Fibroblast of skin of scalp (primary cell): ENCODE measurements at places on chromosomes 6 and 20.

DNA sequence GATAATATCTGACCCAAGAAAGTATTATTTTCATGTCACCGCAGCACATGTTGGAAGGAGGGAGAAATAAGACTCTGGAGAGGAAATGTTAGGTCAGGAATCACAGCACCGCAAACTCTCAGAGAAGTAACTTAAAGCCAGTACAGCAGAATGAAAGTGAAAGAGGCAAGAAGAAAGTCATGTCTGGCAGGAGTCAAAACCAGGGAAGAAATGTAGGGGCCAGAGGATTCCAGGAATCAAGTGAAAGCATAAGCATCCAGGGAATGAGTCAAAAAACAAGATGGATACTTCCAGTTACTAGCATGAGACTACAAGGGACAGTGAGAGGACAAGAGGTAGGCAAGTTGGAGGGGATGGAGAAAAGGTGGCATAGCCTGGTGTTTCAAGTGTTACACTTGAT is 80.4 kb downstream of the AK9 start:
- DNase-seq = no peak

- DNase-seq = no peak
These were observed 9.5 kb downstream of the NPEPL1 start for GRCh38 chr20:58702161-58702510.

- DNase-seq = peak; percentile 78
These were observed 10.6 kb upstream of the FAM8A1 start for GRCh38 chr6:17589406-17590096.

- no peak for DNase-seq
These were observed 87.7 kb downstream of the TFAP2C start for GRCh38 chr20:56716806-56717205.

GRCh38 chr20:61785567-61785816 is 280.2 kb downstream of the TAF4 start:
- no peak for DNase-seq

- no peak for DNase-seq
These were observed 119.4 kb downstream of the AIG1 start for GRCh38 chr6:143179901-143180612.

DNA sequence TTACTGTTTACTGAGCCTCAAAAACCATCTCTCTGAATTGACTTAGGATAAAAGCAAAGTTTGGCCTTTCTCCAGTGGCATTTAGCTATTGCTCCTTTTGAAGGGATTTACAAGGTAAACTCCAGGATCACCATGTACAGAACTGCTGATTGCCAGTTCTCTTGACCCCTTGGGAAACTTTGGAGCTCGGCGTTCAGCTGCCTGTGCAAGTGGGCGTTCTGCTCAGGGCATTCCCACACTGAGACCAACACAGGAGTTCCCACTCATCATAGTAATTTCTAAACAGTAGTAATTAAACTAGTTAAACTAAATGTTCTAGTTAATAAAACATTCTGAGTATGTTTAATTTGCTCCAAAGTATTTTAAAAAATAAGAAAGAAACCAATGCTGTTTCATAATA is 14.9 kb downstream of the KCNQ5 start:
- DNase-seq = no peak

DNA sequence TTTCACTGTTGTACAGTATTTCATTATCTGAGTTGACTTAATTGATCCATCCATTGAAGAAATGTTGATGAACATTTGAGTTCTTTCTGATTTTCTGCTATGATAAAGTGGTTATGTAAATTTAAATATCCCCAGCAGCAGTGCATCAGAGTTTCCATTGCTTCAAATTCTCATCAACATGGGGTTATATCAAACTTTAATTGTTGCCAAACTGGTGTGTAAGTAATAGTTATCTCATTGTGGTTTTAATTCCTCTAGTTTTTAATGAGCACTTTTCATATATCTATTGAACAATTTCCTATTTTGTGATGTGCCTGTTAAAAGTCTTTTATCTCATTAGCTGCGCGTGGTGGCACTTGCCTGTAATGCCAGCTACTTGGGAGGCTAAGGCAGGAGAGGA is 18.1 kb downstream of the ZNFX1 start:
- DNase-seq = no peak

GRCh38 chr20:22815206-22815551 is 219.9 kb upstream of the SSTR4 start:
- no peak for DNase-seq

- DNase-seq = peak; percentile 11
These were observed 47.8 kb downstream of the ARHGAP40 start for GRCh38 chr20:38649275-38649891.

GRCh38 chr6:160455541-160456213 is 107.5 kb downstream of the SLC22A3 start:
- DNase-seq = peak; percentile 58

GRCh38 chr20:35271904-35272303 is 6.0 kb downstream of the MMP24OS start:
- peak; percentile 33 for DNase-seq

- DNase-seq = no peak
These were observed 36.5 kb upstream of the TNFAIP3 start for GRCh38 chr6:137830511-137830911.

- DNase-seq = peak; percentile 48
These were observed 64.0 kb upstream of the RNF146 start for GRCh38 chr6:127202676-127203075.

GRCh38 chr6:149227796-149228195 is 89.7 kb upstream of the TAB2 start:
- DNase-seq = no peak

DNA sequence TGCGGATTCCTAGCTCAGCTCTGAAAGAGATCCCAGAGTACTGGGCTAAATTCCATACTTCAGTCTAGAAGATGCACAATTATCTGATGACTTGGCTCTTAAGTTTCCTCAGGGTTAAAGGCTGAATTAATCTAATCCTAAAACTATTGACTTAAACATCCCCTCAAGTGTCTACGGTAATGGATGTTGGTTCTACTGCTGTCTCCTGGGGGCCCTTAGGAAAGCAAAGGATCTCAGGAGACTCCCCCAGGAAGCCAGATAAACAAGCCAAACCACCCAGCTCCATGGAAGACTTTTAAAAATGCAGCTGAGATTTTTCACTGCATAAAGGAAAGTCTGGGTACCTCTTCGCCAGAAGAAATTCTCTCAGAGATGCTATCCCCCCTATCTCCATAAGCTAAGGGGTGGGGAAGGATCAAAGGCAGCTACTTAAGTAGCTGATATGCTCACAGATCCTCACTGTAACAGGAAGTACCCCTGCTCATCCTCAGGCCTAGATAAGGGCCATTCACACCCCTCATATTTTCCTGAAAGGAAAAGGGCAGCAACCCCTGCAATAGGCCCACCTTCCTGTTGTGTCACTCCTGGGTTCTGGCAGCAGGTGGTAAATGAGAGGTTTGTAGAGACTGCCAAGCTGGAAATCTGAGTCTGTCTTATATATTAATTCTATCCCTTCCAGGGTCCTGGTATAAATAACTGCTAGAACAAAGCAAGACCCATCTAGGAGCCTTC is 9.3 kb downstream of the NDRG3 start:
- no peak for DNase-seq

GRCh38 chr6:351011-351866 is 40.3 kb upstream of the IRF4 start:
- DNase-seq = no peak

- DNase-seq = peak; percentile 99
These were observed 20.8 kb downstream of the DAAM2 start for GRCh38 chr6:39812853-39813533.

- no peak for DNase-seq
These were observed 33.0 kb downstream of the LMBRD1 start for GRCh38 chr6:69763763-69764162.

- peak; percentile 18 for DNase-seq
These were observed 144.0 kb downstream of the BCKDHB start for GRCh38 chr6:80250391-80250997.

DNA sequence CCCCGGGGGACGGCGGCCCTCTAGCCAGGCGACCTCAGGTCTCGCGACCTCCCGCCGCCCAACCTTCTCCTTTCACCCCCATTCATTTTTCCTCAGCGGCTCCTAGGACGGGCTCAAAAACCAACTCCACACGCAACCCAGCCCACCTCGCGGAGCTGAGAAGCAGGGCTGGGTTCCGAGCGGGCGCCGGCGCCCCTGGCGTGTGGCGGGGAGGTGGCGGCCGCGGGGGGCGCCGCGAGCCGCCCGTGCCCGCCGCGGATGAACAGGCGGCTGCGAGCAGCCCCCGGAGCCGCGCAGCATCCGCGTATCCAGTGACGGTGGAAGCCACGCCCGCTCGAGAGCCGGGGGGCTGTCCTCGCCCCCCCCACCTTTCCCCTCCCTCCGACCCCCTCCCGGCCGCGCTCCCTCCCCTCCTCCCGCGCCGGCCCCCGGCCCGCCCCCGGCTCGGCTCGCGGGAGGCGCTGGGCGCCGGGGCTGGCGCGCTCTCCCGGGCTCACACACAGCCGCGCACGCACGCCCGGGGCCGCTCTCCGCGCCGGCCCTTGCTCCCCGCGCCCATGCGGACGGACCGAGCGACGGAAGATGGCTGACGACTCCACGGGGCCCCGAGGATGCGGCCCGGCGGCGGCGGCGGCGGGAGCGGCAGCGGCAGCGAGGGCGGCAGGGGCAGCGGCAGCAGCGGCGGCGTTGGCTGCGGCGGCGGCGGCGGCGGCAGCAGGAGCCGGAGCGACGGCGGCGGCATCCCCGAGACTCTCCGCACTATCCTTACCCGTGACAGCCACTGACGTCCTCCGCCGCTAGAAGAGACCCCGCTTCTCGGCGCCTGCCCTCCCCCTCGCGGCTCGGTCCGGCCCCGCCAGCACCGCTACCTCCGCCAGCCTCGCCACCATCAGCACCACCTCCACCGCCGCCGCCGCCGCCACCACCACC is at the start of gene SOBP:
SOBP (plus strand) TSS at position 482 of the 930 bp plus-strand sequence. CDS start 500 bp downstream, outside the sequence.
- peak; percentile 62 for DNase-seq

- DNase-seq = peak; percentile 13
These were observed 46.4 kb upstream of the SPDEF start for GRCh38 chr6:34602318-34603111.

DNA sequence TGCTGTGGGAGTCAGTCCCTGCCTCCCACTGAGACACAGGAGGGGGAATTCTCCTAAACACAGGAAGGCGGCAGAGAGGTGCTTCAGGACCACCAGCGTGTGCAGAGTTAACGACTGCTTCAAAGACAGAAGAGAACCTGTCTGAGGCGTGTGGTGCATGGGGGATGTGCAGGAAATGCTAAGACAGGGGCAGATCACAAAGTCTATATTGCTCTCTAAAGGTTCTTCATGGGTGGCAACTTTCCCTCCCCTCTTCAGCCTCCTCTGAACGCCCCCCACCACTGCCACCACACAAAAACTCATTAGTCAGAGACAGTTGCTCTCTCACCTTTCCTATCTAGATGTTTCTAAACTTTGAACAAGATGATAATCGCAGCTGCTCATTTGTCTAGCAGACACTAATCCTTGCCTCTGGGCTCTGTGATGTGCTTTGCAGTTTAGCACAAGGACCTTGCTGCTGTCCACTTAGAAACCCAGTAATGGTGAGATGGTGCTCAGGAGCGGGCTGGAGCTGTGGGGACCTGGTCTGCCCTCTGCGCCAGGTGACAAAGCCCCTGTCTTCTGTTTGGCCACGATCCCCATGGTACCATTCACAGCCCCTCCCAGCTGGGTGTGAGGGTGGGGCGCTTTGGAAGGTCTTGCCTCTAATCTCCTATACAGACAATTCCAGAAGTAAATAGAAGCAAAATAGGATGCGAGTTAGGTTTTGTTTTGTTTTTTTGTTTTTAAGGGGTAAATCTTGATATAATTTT is 219.6 kb downstream of the NRN1 start:
- DNase-seq = no peak

GRCh38 chr6:109743739-109744138 is 52.6 kb downstream of the FIG4 start:
- peak; percentile 83 for DNase-seq

DNA sequence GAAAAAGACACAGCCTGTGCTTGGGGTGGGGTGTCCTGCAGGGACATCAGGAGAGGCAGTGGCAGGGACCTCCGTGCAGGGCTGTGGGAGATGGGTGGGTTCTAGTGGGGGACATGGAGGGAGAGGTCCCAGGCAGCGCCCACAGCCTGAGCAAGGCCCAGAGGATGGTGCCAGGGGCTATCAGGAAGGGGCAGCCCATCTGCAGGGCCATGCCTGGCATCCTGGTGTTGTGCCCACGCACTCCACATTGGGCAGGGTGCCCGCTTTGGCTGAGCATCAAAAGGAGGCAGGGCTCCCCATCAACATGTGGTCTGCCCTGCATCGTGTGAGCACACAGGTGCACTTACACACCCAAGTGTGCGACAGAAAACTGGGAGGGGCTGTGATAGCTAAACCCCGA is 184.3 kb upstream of the SNX9 start:
- no peak for DNase-seq

DNA sequence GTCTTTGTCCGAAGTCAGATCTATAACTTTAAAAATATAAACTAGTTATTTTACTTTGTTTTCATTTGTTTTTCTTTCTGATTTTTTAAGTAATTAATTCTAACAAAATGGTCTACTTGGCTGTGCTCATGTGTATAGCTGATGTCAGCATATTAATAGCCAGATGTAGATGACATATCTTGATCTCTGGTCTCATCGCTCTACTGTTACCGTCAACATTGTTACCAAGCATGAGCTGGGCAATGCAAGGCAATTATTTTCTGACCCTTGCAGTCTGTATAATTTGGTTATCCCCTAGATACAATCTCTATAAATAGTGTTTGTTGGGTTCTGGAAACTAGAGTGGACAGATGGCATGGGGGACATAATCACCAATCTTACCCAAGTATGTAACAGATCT is 151.6 kb upstream of the PTPRK start:
- no peak for DNase-seq

DNA sequence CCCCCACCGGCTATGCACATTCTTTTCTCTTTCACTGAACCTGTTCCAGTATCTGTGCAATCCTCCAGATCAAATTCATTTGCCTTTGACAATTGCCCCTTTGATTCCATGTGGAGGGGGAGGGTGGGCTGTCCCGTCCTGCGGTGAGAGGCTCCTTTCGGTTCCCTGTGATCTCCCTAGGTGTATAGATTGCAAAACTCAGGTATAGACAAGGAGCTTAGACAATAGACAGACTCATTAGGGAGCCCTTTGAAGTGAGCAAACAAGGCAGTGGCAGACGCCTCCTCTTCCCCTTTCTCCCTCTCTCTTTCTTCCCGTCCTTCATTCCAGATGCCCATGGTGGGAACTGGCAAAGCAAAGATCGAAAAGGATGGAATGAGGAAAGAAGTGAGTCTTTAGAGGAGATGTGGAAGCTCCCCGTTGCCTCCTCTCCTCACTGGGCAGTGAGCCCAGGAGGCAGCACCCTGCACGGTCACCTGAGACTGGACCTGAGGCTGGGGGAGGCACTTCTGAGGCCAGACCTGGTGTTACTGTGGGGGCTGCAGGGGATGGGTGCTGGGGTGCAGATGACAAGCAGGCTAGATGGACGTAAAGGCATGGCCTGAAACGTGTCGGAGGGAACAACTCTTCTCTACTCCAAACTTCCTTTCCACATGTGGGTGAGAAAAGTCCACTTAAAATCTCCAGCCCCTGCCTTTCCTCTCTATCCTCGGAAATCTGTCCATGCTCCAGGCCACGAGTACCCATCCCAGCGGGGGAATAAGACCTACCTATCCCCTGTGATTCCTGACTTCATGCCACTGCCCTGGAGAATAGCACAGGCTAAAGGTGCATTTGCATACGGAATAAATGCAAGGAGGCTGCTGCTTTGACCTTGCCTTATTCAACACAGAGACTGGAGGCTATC is 256.6 kb upstream of the FOXQ1 start:
- no peak for DNase-seq
